ENCODE measurements at places on chromosomes 4 and X. TPM values are rescaled to one million over a fixed set of nuclear protein-coding genes. Genes with fewer than 3 reads are reported as not detected.

The XIAP gene
- total RNA-seq: 77.5 TPM

The HEPH gene
- total RNA-seq: 3.3 TPM

The CXCL10 gene
- not detected for total RNA-seq

The C4orf36 gene
- total RNA-seq: 2.0 TPM

The CD38 gene
- 1.6 TPM for total RNA-seq

The HOPX gene
- total RNA-seq: 78.7 TPM

The LEF1 gene
- total RNA-seq: 6.1 TPM

The PGAM4 gene
- not detected for total RNA-seq

The ADAMTS3 gene
- 20.4 TPM for total RNA-seq

The CCDC120 gene
- total RNA-seq: 1.6 TPM

The EXOC1 gene
- total RNA-seq: 75.8 TPM

The GPR50 gene
- not detected for total RNA-seq

The TGIF2LX gene
- not detected for total RNA-seq

The TASL gene
- total RNA-seq: 0.82 TPM

The TENM3 gene
- total RNA-seq: 78.3 TPM

The IRF2 gene
- 7.3 TPM for total RNA-seq

The ARHGAP36 gene
- total RNA-seq: 0.41 TPM

The GSX2 gene
- total RNA-seq: 3.3 TPM

The ASMT gene
- 0.41 TPM for total RNA-seq

The NAA15 gene
- total RNA-seq: 41.6 TPM

The PRSS12 gene
- total RNA-seq: 24.9 TPM

The FGG gene
- total RNA-seq: not detected

The HSFX4 gene
- not detected for total RNA-seq

Data from frontal cortex (tissue), 4 donors.